T-cell (primary cell): ENCODE measurements at places on chromosomes 4 and X.
A peak's percentile ranks its signal among the peaks of the same experiment; 100 is the strongest.

DNA sequence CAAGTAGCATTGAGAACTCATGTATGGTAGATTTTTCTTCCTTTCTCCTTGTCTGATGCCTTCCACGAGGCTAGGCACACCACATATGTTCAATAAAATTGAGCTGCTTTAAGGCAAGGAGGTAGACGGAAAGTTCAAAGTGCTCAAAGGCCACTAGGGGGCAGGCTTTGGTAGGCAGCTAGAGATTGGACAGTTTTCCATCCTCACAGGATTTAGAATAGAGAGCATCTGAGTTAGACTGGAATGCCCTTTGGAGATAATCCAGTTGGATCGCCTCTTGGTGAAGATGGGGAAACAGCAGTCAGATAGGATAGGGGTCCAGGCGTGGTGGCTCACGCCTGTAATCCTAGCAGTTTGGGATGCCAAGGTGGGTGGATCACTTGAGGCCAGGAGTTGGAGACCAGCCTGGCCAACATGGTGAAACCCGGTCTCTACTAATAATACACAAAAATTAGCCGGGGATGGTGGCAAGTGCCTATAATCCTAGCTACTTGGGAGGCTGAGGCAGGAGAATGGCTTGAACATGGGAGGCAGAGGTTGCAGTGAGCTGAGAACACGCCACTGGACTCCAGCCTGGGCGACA, 30.4 kb downstream of the ELF4 start:
- peak; percentile 39 for DNase-seq

- DNase-seq: no peak
Measured at GRCh38 chr4:92047209-92047875, 256.4 kb upstream of the GRID2 start.

DNA sequence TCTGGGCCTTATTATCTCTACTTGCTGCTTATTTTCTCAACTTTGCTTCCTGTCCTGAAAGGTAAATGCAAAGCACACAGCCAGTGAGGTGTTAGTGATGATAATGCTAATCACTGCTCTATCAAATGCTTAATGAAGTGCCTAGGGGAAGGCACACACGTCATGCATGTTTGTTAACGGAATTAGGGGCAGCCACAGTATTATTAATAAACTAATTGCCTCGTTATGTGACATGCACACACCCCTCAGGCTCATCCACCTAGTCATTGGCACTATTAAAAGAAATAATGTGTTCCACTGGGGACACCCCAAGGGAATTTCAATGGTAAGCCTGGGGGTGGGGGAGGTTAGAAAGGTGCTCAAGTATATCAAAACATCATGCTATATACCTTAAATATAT, 125.2 kb downstream of the GUCY2F start:
- DNase-seq: no peak

- no peak for DNase-seq
Measured at GRCh38 chrX:65677954-65678469, 10.6 kb downstream of the MSN start.

GRCh38 chr4:25637581-25638220, 17.9 kb upstream of the SLC34A2 start:
- DNase-seq: no peak

DNA sequence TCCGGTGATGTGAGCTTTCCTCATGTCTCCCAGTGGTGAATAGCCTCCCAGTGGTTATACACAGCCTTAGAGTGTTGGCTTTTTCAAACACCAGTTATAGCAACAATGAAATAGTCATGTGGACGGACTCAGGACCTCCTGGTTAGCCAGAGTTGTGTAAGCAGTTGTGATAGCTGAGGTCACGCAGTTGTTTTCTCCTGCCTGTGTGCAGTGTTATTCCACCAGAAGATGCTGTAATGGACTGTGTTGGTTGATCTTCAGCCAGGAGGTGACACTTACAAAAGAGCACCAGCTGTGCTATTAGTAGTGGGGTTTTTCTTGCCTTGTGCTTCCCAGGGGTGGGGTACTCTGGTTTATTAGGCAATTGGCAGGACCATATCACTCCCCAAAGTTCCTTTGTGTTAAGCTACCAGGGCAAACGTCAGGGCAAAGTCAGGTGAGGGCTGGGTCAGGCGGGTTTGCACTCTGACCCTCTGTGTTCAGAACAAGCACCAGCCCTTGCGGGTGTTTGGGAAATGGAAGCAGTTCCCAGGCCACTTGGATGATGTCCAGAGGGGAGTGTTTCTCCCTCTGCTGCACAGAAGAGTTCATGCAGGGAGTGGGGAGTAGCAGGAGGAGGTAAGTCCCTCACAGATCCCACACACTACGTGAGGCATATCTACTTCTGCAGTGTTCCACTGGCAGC, 252.6 kb downstream of the TMEM47 start:
- no peak for DNase-seq

DNA sequence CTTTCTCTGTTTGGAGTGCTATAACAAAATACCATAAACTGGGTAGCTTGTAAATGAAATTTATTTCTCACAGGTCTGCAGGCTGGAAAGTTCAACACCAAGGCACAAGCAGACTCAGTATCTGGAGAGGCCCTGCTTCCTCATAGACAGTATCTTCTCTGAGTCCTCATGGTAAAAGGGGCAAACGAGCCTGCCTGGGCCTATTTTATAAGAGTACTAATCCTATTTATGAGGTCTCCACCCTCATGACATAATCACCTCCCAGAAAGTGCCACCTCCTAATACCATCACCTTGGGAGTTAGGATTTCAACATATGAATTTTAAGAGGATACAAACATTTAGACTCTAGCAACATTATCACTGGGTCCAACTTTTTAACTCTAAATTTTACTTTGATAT, 200.3 kb downstream of the STPG2 start:
- DNase-seq: no peak

DNA sequence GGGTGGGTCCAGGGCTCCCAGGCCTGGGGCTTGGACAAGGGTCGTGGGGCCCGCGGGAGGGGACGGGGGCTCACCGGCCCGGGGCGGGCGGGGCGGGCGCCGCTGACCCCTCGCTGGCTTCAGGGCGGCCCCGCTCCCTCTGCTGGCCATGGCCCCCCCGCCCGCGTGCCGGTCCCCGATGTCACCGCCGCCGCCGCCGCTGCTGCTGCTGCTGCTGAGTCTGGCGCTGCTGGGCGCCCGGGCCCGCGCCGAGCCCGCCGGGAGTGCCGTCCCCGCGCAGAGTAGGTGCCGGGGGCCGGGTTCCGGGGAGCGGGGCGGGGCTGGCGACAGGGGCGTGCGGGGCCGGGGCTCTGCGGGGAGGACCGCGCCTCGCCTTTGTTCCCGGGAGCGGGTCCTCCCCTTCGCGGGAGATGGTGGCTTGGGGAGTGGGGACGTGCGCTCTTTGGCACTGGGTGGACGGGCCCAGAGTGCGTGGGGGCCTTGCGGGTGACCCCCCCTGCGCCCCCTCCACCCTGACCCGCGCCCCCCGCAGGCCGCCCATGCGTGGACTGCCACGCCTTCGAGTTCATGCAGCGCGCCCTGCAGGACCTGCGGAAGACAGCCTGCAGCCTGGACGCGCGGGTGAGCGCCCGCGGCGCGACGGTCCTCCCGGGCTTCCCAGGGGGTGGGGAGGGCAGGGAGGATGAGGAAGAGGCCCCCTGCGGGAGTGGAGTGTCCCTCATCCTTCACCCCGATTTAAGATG, 16.8 kb upstream of the NAT8L start:
- no peak for DNase-seq

GRCh38 chr4:33116871-33117270, 2396.7 kb downstream of the PCDH7 start:
- no peak for DNase-seq

- peak; percentile 38 for DNase-seq
Measured at GRCh38 chrX:79325263-79325958, 41.7 kb downstream of the ITM2A start.

GRCh38 chr4:87975466-87975865, at the start of gene SPP1:
Gene SPP1, plus strand, starts transcription at chr4:87975714. Its CDS starts 1,182 bp downstream, at chr4:87976896.
- no peak for DNase-seq

GRCh38 chr4:1194010-1194900, 21.9 kb upstream of the SPON2 start:
- no peak for DNase-seq

DNA sequence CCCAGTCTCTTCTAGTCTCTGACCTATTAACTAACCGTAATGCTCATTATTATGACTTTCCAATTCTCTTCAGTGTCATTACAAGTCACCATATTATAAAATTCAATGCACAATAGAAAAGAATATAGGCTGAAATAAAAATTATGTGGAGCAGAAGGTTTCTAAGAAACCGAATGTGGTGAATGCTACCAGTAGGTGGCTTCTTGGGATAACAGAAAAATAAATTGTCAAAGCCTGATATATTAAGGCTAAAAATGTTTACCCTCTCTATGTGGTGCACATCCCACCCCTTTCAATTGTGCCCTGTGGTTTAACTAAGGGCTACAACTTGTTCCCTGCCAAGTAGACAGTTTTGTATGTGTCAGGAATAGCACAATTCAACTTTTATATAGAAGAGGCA, 624.6 kb upstream of the TECRL start:
- no peak for DNase-seq

DNA sequence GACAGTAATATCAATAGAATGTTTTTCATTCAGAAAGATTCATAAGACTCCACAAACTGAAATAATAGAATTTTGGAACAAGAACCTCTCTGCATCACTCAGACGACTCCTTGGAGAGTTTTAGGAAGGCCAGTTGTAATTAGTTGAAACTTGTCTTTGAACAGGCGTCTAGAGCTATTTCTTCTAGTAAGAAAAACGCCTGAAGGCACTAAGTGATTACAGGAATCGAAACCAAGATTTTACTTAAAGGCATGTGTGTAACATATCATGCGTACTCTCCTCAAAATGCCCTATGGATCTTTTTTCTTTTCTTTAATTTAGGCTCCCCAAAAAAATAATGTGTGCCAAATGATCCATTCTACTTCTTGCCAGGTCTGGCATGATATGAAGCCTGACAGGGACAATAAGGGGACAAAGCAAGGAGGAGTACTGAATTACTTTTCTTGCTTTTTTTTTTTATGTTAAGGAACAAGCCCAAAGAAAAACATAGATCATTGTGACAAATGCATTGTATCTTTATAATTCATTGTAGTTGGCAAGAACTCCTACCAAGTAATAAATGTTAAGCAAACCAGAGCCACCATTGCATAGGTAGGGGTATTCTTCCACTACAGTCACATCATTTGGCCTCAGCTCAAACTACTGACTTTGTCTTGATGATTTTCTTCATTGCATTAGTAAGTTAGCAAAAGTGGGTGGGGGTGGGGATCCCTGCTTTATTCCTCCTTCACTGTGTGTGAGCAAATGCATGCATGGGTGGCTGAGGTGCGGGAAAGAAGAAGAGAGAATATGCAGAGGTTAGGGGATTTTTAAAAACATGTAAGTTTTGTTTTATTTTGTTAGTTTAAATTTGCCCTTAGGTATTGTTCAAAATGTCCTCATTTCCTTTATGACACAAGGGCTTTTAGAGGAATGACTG, 79.9 kb upstream of the ATOH1 start:
- DNase-seq: no peak

DNA sequence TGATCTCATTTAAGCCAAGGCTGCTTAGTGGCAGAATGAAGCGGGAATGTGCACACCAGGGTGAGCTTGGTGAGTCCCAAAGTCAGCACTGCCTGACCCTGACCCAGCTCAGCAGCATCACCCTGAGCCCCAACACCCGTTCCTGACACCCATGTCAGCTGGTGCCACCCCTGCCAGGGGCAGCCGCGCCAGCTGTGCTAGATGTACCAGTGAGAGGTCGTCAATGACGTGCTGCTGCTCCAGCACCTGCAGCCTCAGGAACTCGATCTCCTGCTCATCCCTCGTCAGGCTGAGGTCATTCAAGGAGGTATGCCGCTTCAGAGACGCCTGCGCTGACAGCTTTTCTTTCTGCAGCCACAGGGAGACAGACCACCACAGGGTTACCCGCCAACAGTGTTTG, 61.7 kb upstream of the C4orf50 start:
- no peak for DNase-seq

GRCh38 chr4:2057382-2058065, 1.6 kb upstream of the NAT8L start:
- DNase-seq: no peak

- DNase-seq: no peak
Measured at GRCh38 chrX:53930515-53931380, 113.5 kb downstream of the PHF8 start.

GRCh38 chr4:622071-622995, 3.0 kb upstream of the PDE6B start:
- no peak for DNase-seq

GRCh38 chr4:71411981-71412380, 73.2 kb downstream of the SLC4A4 start:
- no peak for DNase-seq

- no peak for DNase-seq
Measured at GRCh38 chr4:8727546-8728510, 135.3 kb downstream of the CPZ start.
